ENCODE measurements at places on chromosomes 7 and 10.

GRCh38 chr10:59284118-59284975 lies 78.0 kb downstream of the FAM13C start:
- no peak for DNase-seq

- DNase-seq: no peak
These were observed 12.0 kb upstream of the AKR1B1 start for GRCh38 chr7:134470864-134471263.

DNA sequence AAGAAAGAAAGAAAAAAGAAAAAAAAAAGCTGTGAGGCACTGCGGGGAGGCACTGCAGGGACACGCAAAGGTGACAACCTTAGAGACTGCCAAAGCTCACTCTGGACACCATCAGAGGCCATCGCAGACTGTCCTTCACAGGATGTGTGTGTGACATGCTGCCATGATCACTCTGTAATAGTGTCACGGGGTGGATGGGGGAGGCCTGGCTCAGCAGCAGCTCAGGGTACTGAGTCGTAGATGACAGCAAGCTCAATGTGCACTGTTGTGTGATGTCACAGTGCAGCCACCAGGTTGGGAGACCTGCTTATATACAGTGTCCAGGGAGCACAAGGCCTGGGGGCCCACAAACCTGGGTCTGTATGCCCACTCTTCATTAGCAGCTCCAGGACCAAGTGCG lies 83.3 kb downstream of the SLIT1 start:
- no peak for DNase-seq

GRCh38 chr7:151129960-151130591 lies 37.4 kb downstream of the GBX1 start:
- DNase-seq: no peak

DNA sequence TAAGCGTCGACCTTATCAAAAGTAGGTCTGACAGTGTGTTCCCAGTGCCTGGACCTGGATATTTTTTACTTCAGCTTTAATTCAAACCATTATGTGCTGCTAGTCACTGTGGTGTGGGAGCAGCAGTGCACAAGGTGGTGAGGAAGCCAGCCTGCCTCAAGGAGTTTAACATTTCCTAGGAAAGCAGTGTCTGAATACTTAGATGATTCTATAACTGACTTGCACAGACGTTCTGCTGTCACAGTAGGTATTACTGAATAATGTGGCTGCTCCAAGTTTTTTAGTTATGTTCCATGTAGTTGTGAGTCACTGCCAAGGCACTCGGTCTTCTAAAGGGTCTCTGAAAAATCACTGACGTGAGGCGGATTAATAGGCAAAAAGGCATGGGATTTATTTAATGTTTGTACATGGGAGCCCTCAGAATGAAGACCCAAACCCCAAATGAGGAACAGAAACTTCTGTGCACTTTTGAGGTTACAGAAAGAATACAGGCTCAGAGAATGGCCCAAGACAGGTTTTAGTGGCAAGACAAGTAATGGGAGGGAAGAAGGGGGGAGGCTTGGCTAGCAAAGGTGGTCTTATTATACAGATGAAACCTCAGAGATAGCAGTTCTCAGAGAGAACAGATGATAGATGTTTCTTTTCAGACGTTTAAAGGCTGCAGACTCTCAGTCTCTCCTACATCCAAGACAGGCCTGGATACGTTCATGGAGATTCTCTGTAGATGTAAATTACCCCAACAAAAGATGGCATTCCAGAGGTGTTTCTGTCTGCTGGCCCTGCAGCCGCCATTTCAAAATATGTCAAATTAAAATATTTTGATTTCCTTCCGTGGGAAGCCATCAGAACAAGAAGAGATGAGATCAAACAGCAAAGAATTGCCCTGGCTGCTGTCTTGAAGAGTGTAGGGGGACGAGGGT lies 209.3 kb downstream of the SDK1 start:
- DNase-seq: no peak

DNA sequence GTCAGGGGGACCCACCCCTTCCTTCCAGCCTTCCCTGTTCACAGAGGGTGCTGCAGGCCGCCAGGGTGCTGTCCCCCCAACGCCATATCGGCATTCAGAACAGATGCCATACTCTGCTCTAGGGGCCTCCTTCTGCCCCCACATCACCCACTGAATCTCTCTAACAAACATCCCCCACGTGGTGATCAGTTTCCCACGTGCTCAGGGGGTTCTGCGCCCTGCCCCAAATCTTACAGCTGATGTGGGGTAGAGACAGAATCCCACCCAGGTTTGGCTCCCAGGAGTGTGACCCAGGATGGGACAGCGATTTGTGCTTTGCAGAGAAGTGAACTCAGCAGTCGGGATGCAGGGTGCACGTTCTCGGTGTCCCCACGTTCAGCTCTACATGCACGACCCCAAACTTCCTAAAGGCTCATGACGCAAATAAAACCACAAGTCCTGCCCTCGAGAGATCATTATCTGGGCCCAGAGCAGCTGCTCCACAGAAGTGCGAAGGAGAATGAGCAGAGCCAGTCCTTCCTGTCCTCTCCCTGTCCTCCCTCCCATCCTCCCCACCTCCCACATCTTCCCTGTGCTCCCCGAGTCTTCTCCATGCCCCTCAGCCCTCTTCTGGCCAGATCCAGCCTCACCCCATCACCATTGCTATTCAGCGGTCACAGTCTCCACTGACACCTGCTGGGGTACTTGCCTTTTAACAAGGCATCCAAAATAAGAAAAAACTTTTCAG lies 423.4 kb downstream of the DNAJB6 start:
- DNase-seq: no peak

- DNase-seq: no peak
These were observed 17.2 kb downstream of the ABCC2 start for GRCh38 chr10:99799613-99800012.

GRCh38 chr7:28835800-28836199 lies 122.3 kb downstream of the TRIL start:
- DNase-seq: no peak

Data from AG04450 (cell line).